H7 (cell line): ENCODE measurements at places on chromosomes 5 and 9. TPM values are rescaled to one million over a fixed set of nuclear protein-coding genes. Genes with fewer than 3 reads are reported as not detected.

GRCh38 chr5:63555874-63556273 lies 406.4 kb downstream of the HTR1A start:
- DNase-seq: no peak

- no peak for DNase-seq
Measured at GRCh38 chr5:54309276-54309675, 1.1 kb downstream of the ARL15 start.

DNA sequence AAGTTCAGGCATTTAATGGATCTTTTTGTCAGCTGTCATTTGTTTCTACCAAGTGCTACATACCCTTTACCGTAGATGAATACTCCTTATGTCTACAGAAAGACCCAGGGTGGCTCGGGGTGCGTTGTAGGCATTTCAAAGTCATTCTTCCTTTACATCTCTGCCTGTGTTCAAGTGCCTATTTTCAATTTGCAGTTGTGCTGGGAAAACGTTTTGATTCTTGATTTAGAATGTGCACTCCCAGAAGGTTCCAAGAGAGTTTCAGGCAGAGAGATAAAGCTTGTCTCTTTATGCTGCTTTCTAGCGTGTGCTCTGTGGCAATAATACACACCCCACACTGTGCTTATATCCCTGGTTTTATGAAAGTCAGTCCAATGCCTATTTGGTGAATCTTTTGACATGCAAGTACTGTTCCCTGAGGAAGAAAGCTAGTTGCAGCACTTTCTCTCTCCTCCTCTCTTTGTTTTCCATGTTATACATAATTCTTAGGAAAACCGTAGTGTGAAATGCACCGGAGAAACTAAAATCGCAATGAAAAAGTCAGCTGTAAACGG lies 828.1 kb upstream of the ZNF608 start:
- no peak for DNase-seq

- DNase-seq: peak; percentile 71
Measured at GRCh38 chr9:93810028-93810971, 144.9 kb downstream of the BARX1 start.

The ARRDC3 gene
- 21.3 and 23.7 TPM in 2 replicates for total RNA-seq
